ENCODE measurements at places on chromosomes 12 and 14.
A peak's percentile ranks its signal among the peaks of the same experiment; 100 is the strongest.

- DNase-seq, result no peak
These were observed 71.9 kb downstream of the NTF3 start for GRCh38 chr12:5503774-5504173.

DNA sequence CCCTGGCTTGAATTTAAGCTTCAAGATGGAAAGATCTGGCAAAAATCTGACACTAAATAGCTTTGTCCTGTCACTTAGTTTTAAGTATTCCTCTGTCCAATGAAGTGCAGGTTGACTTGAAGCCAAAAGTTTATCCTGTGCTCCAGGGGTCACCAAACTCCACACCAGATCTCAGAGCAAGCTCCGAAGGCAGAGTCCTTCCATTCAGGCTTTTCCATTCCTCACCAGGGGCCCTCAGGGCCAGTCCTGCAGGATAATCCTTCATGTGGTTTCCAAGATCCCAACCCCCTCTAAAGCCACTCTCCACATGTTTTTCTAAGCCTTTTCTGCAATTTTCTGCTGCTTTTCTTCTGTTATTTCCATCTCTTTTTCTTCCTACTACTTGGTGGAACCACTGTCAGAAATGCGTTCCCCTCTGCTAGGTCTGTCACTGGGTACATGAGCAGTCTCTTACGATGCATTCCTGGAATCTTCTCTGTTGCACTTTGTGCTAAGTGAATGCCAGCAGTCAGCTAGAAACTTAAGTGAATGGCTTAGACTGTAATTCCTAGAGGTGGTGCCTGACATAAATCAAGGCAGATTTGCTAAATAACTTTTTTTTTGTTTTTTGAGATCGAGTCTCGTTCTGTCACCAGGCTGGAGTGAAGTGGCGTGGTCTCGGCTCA is 251.4 kb downstream of the MSRB3 start:
- DNase-seq, result no peak

DNA sequence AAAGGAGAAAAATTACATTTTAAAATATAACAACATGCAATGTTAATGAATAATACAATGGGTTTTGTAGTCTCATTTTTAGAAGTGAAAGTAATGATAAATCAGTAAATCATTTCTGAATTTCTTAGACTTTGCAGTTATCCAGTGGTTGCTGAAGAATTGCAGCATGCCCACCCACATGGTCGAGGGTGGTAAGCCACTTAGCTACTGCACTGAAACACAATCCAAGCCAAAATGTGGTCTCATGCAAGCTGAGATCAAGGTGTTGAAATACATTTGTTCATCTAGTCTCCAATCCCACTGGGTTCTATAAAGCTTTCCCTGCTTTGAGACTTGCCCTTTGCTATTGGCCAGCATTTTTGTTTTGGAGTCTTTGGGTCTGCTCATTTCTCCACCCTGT is 247.9 kb downstream of the NELL2 start:
- DNase-seq, result no peak

DNA sequence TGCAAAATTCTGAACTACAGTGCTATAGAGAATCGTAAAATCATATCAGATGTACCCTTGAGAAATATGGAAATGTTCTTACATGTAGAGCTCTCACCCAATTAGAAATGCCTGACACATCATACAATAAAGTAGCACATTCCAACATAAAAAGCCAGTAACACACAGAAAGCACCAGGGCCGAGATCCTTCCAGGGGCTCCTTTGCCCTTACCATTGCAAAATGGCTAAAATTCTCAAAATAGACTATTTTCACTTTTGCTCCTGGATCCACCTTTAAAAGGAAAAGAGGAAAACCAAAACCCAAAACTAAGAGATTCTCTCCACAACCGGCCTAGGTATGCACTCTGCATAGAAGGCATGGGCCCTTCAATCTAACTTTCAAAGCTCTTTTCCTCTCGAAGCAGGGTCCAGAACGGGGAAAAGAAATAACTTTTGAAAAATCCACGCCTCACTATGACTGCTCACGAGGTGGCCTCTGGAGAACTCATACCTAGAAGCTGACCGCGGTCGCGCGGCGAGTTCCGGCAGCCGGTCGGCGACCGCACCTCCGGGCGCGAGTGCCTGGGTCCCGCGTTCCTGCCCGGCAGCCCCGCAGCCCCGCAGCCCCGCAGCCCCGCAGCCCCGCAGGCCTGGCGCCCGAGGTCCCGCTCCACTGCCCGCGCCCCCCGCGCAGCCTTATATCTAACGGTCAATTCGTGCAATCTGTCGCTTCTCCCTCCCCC is 2.7 kb downstream of the OTX2 start:
- DNase-seq, result no peak

DNA sequence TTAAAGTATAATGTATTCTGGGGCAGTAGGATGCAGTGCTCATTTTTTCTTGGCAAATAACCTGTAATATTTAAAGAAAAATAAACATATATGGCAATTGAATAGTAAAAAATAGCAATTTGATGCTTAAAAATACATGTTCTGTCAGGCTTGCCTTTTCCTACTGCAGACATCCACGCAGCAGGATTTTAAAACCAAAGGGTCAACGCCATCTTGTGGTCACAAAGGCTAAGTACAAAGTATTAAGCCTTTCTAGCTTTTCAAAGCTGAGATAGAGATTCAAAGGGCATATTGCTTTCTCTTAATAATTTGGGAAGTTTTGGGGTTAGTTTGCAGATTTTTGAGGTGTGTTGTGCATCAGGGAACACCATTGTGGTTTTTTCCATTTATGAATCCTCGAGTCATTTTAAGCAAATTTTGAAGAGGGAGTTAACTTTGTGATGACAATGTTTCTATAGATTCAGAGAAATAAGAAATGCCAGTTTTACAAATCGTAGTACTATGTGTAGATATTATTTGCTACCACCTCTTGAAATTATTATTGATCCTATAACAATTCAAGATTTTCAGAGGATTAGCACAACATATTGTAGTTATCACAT is 4.7 kb upstream of the CCER1 start:
- DNase-seq, result no peak

DNA sequence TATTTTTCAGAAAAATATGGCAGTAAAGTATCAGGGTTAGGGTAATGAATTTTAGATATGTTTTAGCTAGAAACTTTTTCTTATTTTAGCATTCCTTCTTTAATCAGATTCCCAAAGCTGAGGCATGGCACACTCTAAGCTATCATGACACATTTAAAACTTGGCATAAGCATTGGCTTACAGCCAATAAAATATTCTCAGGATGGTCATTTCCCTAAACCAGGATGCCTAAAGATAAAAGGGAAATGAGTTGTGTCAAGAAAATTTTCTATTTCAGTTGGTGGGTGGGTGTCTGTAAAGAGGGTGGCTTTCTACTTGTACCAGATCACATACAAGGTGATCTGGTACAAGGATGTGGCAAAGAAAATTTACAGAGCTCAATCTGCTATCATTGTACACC is 47.8 kb downstream of the PEBP1 start:
- DNase-seq, result no peak

DNA sequence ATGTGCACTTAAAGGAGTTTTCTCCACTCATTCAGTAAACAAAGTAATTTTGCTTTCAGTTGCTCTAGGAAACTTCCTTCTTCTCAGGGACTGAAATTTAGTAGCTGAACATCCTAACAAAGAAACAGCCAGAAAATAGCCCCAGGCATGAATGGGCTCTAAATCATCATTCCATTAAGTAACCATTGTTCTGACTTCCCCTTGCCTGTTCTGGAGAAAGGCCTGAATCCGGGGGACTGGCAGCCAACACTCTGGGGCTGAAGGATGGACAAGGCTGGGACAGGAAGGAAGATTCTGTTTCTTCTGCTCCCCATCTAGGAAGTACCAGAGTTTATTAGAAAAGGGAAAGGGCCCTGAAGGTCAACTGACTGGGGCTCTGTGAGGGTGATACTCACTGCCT is 104.5 kb downstream of the ESRRB start:
- DNase-seq, result no peak

GRCh38 chr14:33968722-33969121 is 17.8 kb upstream of the EGLN3 start:
- DNase-seq, result no peak

- DNase-seq, result no peak
These were observed 90.2 kb downstream of the FUT8 start for GRCh38 chr14:65502676-65503124.

DNA sequence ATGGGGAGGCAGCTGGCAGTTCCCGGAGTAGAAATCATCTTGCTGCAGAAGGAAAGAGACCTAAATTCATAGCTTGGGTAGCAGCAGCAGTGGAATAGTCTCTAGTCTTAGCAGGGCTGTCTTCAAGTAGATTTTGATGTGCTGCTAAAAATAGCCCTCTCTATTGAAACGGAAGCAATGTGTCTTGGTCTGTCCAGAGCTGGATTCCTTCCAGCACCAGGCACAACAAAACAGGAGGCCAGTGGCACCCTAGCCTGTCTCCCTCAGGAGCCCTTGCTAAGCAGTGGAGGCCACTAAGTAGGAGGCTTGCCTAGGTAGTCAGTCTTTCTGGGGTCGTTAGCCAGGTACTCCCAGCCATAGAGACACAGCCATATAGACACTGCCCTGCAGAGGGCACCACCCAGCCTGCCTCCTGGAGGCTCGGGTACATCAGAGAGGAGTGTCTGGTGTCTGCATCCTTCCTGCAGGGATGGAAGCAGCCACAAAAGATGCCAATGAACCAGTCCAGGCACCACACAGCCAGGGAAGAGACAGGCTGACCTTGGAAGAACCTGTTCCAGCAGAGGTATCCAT is 97.5 kb downstream of the CRACR2A start:
- DNase-seq, result no peak

GRCh38 chr14:97077253-97077653 is 280.1 kb downstream of the VRK1 start:
- no peak for DNase-seq

- DNase-seq, result no peak
These were observed 36.6 kb downstream of the PARP11 start for GRCh38 chr12:3836641-3837040.

DNA sequence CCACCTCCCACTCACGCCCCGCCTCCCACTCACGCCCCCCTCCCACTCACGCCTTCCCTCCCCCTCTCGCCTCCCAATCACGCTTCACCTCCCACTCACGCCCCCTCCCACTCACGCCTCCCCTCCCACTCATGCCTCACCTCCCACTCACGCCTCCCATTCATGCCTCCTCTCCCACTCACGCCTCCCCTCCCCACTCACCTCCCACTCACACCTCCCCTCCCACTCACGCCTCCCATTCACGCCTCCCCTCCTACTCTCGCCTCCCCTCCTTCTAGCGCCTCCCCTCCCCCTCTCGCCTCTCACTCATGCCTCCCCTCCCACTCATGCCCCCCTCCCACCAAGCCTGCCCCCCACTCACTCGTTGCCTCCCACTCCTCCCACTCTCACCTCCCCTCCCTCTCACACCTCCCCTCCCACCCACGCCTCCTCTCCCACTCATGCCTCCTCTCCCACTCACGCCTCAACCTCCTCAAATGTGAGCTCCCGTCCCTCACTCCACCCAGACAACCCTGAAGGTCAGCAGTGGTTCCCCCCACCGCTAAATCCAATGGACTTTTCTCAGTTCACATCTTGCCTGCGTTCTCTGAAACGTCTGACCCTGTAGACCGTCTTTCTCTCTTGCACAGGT is 39.8 kb downstream of the TMEM63C start:
- DNase-seq, result no peak

DNA sequence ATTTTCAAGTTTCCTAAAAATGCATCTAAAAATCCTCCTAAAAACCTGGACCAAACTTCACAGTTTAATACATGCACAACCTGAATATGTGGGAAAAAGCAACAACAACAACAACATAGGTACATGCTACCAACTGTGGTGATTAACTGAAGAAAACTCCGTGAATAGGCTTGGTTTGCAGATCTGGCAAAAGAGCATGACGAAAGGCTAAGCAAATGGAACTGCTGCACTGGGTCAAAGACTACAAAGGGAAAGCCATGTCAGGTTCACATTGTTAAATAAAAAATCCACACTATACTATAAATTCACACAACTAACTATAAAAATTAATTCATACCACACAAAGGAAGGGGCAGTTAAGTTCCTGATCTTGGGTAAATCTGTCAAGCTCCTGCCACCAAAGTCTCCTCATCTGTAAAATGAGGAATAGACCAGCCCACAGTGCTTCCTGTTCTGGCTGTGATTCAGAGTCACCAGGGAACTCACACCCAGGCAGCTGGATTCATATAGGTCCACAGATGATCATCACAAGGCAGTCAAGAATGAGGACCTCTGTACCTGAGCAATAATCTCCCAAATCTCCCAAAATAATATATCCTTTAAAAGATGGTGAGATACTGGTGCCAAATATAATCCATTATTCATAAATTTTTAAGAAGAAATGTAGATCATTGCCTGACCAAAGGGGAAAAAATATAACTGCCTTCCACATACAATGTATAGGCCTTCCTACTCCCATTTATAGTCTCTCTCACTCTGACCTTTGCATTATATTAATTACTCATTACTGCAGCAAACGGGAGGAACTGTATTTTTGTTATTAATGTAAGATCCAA is 7.0 kb downstream of the CORO1C start:
- no peak for DNase-seq

GRCh38 chr14:75010472-75011093 is 7.9 kb downstream of the EIF2B2 start:
- DNase-seq, result no peak

GRCh38 chr12:108441549-108441948 is 73.5 kb upstream of the FICD start:
- DNase-seq, result no peak

DNA sequence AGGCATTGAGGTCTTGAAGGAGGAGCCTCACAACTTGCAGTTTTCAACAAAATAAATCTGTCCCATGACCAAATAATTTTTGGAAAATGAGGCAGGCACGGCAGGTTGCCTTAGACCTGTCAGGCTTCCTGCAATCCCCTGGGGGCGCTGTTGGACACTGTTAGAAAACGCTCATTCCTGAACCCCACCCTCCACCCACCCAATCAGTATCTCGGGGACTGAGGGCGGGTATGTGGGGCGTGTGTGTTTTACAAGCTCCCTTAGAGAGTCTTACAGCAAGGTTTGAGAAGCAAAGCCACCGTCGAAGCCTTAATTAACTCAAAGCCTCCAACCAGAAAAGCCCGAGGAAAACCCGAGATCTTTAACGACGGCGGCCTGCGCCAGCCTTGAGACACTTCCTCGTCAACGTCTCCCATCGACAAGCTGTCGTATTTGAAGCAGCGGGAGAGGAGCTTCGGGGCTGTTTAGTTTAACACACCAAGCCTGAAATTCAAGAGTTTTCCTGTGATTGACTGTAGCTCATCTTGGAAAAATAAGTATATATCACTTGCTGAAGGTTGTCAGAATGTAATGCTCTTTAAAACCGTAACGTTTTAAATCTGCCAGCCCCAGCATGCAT is 123.0 kb downstream of the GLT1D1 start:
- peak; percentile 14 for DNase-seq

DNA sequence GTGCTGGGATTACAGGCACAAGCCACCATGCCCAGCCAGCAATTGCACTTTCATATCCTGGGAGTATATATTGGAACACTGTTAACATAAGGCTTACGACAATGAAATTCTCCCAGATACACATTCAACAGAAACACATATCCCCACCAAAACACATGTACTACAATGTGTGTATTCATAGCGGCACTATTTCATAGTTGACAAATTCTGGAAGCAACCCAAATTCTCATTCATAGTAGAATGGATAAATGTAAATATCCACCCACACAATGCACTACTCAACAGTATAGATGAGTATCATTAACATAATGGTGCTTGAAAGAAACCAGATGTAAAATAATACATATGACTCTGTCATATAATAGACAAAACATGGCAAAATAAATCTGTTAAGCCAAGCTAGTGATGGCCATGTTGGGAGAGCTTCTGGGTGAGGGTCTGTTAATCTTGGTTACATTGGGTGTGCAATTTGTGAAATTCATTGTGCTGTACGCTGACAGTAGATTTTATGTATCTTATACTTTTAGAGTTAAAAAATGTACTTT is 2.6 kb upstream of the DNAAF2 start:
- DNase-seq, result no peak
